ENCODE measurements at places on chromosomes 16 and 17.

GRCh38 chr17:1414001-1414574 is 14.1 kb upstream of the YWHAE start:
- DNase-seq = no peak

GRCh38 chr16:57500578-57501111 is 14.4 kb upstream of the DOK4 start:
- DNase-seq = no peak

DNA sequence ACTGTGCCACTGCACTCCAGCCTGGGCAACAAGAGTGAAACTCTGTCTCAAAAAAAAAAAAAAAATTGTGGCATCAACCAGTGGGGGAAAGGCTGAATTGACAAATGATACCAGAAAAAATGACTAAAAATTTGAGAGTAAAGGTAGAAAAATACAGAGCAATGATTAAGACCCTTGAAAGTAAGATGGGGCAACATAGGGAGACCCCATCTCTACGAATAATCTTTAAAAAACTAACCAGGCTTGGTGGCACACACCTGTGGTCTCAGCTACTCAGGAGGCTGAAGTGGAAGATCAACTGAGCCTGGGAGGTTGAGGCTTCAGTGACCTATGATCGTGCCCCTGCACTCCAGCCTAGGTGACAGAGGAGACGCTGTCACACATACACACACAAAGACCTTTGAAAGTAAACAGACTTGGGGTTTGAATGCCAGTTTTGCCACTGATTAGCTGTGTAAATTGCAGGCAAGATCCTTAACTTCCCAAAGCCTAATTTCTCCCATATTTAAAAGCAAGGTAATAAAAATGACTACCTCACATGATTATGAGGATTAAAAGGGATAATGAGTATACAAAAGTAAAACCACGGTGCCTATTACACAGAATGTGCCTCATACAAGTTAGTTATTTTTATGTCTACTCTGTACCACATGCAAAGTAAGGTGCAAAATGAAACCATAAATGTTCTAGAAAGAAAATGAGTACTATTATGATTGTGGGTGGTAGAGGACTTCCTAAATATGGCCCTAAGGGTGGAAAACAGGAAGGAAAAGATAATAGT is 21.7 kb upstream of the PAFAH1B1 start:
- peak; percentile 37 for DNase-seq

- DNase-seq = no peak
Observed at GRCh38 chr16:81817789-81818567, 38.9 kb downstream of the PLCG2 start.

- no peak for DNase-seq
Observed at GRCh38 chr17:76111956-76112355, 8.4 kb upstream of the EXOC7 start.

- DNase-seq = no peak
Observed at GRCh38 chr17:72782985-72783701, 309.3 kb downstream of the SLC39A11 start.

GRCh38 chr16:90081606-90081970 is 4.5 kb upstream of the PRDM7 start:
- no peak for DNase-seq

DNA sequence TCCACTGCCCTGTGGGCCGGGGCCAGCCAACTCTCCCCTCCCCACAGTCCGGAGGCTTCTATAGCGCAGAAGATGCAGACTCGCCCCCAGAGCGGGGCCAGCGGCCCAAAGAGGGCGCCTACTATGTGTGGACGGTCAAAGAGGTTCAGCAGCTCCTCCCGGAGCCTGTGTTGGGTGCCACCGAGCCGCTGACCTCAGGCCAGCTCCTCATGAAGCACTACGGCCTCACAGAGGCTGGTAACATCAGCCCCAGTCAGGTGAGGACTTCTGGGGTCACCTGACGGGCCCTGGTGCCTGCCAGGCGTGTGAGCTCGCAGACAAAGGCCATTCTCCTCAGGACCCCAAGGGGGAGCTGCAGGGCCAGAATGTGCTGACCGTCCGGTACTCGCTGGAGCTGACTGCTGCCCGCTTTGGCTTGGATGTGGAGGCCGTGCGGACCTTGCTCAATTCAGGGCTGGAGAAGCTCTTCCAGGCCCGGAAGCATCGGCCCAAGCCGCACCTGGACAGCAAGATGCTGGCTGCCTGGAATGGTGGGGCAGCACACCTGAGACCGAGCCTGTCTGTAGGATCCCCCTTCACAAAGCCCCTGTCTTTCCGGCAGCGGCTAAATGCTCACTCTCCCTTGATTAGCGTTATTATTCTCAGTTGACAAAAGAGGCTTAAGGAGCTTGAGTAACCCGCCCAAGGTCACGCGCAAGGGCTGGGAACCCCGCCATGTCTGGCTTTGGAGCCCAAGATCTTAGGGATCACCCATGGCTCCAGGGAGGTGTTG is 3.9 kb downstream of the SPATA20 start:
- DNase-seq = no peak

GRCh38 chr17:82687871-82688270 is 10.6 kb downstream of the RAB40B start:
- DNase-seq = no peak

- no peak for DNase-seq
Observed at GRCh38 chr16:84340325-84341040, 27.9 kb upstream of the ATP2C2 start.

DNA sequence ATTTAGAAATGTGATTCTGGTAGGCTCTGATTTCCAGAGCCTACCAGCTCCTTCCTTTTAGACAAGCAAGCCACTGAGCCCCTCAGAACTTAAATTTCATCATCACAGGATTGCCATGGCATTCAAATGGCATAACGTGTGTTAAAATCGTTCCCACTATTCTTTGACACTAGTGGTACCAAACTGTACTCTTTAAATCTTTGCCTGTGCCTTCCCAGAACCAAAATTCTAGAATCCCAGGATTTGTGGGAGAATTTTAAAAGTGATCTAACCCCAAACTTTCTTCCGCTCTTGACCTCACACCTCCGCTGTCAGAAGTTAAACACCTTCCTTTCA is 287 bp upstream of the INTS2 start:
- DNase-seq = no peak

- DNase-seq = no peak
Observed at GRCh38 chr17:48577330-48577945, 712 bp downstream of the HOXB4 start.

- DNase-seq = no peak
Observed at GRCh38 chr17:14950216-14950615, 314.9 kb downstream of the PMP22 start.

GRCh38 chr16:11143372-11144035 is 112.5 kb downstream of the SOCS1 start:
- no peak for DNase-seq

GRCh38 chr17:71313866-71314265 is 807.0 kb upstream of the SOX9 start:
- no peak for DNase-seq

DNA sequence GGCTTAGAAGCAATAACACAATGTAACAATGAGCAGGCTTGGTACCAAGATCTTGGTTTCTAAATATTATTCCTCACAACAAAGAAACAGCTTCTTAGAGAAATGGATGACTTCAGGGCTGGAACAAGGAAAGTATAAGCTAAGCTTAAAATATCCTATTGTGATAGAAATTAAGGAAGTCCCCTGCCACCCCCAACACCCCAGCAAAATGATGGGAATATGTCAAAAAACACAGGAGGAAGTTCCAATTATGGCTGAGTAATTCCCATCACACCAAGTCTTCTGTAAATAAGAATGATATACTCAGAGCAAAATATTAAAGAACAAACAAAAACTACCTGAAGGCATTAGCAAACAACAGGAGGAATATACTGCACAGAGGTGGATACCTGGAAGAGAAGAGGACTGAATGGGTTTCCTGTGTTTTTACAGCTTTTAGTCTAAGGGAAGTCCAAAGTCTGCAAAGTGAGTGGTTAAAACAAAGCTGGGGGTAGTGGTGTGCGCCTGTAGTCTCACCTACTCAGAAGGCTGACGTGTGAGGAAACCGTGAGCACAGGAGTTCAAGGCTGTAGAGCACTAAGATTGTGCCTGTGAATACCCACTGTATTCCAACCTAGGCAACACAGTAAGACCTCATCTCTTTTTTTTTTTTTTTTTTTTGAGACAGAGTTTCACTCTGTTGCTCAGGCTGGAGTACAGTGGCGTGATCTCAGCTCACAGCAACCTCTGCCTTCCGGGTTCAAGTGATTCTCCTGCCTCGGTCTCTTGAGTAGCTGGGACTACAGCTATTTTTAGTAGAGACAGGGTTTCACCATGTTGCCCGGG is 17.1 kb upstream of the ATP6V0A1 start:
- no peak for DNase-seq

- peak; percentile 82 for DNase-seq
Observed at GRCh38 chr17:29005936-29006511, at the start of gene SEZ6. SEZ6 (minus strand) TSS chr17:29006033; CDS start chr17:29005869, 164 bp downstream.

DNA sequence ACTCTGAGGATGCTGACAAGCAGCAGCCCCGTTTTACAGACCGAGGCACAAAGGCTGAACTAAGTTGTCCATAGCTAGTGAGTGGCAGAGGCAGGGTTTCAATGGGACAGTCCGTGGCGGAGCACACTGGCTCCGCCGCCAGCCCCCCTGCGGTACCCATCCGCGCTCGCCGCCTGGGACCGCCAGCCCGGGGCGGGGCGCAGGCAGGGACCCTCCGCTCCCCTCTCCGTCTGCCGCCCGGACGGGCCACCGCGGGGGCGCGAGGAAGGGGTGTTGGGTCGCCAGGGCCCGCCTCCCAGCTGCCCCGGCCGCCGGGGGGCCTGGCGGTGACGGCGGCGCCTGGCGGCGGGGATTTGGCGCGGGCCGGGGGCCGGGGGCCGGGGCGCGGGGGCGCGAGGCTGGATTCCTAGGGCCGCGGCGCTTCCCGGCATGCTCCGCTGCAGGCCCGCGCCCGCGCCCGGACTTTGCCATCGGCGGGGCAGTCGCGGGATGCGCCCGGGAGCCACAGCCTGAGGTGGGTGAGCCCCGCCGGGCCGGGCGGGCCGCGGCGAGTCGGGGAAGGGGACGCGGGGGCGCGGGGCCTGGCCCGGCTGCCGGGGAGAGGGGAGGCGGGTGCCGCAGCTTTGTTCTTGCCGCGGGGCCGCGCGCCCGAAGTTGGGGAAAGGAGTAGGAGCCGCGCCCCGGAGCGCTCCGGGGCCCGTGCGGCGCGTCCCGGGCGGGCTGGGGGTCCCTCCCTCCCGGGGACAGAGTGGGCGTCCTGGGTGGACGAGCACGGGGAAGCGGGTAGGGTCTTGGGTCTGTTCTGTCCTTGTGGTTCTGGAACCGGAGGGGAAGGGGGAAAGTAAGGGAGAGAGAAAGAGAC is at the start of gene TMEM98:
TSS of gene TMEM98 (plus strand) at position 430 of the 862 bp plus-strand sequence. CDS start 3,376 bp downstream, outside the sequence.
- peak; percentile 38 for DNase-seq

DNA sequence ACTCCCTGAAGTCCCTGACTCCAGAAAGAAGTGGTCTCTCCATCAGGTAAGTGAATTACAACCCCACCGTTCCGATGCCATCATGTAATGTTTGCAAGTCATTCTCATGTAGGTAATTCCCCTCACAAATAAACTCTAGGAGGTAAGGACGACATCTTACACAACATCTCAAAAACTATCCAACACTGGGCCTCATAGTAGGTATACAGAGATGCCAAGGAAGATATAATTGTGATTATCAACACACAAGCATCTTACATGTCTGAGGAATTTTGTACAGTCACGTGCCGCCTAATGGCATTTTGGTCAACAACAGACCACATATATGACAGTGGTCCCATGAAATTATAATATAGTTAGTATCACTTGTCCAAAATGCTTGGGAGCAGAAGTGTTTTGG is 7.4 kb downstream of the GCSH start:
- no peak for DNase-seq

DNA sequence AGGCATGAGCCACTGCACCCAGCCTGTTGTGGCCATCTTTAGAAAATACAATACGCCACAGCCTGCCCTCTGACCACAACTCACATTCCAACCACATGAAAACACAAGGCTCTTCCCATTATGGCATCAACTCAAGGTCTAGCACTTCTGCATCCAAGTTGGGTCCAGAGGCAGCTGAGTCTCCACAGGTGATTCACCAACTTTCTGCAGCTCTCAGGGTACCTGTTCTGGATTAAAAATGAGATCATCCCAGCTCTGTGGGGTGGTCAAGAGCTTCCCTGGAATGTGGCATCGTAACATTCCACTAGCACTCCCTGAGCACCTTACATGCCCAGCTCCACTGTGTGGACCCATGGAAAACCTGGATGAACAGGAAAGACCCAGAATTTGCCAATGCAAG is 9.9 kb upstream of the GUCY2D start:
- no peak for DNase-seq

DNA sequence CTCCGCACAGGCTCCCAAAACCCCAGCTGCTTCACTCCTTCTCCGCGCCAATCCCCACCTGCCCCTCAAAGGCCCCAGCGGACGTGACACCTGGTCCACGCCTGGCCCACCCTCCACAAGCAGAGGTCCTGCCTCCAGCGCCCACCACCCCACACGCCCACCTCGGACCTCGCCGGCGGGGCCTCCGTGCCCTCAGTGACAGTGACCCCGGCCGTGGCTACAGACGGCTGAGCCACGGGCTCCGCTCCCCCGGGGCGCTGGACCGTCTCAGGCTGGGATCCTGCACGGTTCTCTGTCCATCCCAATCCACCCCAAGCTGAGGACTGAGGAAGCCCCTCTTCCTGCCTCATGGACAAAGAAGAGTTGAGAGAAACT is 25.1 kb downstream of the PIEZO1 start:
- no peak for DNase-seq

- DNase-seq = peak; percentile 72
Observed at GRCh38 chr17:48804936-48805411, 12.1 kb downstream of the TTLL6 start.

GRCh38 chr16:10086620-10087019 is 95.6 kb downstream of the GRIN2A start:
- no peak for DNase-seq

DNA sequence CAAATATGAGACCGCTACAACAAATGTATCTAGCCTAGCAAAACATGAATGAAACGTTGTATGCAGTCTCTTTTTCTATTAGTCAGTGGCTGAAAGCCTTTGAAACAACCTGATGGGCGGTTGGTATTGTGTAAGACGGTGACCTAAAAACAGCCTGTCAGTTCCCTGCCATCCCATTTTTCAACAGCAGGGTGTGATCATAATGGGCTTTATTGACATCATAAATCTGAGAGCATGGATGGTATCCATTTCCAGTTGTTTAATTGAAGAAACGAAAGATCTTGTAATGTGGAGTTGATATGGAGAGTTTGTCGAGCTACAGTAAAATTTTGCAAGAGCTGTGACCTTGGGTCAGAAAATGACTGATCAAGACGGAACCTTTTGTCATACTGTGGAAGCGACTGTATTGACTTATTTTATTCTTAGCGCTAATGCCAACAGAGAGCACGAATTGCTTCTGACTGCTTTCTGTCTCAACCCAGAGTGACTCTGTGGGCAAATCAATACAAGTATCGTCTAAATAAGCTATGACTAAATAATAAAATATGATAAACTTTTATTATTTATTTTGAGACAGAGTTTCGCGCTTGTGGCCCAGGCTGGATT is 12.3 kb upstream of the MEIOB start:
- no peak for DNase-seq

GRCh38 chr17:62688398-62689160 is 61.1 kb downstream of the MRC2 start:
- no peak for DNase-seq

GRCh38 chr17:7020894-7021664 is 1.8 kb upstream of the BCL6B start:
- DNase-seq = no peak
